ENCODE measurements at places on chromosomes 16 and 17.

- no peak for DNase-seq
Measured at GRCh38 chr17:75173526-75173925, 9.2 kb downstream of the SUMO2 start.

DNA sequence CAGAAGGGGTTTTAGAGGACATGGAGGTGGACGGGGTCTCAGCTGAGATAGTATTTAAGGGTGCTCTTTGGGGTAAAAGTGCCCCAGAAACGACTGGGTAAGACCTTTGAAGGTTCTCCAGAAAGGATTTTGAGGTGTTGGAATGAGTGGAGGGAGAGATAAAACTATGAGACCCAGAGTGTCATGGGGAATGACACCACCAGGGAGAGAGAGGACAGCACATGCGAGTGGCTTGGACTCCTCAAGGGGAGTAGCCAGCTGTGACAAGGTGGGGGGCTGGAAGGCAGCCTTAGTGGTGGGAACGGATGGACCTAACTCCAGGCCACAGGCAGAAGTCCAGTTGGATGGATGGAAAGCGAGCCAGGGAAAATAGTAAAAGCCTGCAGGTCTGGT, 19.2 kb upstream of the PITPNM3 start:
- DNase-seq: no peak

GRCh38 chr17:76383546-76384221, 725 bp upstream of the SPHK1 start:
- DNase-seq: peak; percentile 59

GRCh38 chr16:69201787-69202186, 14.8 kb downstream of the SNTB2 start:
- DNase-seq: no peak

GRCh38 chr16:25030420-25031131, 15.4 kb upstream of the ARHGAP17 start:
- no peak for DNase-seq

GRCh38 chr16:66304151-66304550, 62.3 kb upstream of the CDH5 start:
- no peak for DNase-seq

DNA sequence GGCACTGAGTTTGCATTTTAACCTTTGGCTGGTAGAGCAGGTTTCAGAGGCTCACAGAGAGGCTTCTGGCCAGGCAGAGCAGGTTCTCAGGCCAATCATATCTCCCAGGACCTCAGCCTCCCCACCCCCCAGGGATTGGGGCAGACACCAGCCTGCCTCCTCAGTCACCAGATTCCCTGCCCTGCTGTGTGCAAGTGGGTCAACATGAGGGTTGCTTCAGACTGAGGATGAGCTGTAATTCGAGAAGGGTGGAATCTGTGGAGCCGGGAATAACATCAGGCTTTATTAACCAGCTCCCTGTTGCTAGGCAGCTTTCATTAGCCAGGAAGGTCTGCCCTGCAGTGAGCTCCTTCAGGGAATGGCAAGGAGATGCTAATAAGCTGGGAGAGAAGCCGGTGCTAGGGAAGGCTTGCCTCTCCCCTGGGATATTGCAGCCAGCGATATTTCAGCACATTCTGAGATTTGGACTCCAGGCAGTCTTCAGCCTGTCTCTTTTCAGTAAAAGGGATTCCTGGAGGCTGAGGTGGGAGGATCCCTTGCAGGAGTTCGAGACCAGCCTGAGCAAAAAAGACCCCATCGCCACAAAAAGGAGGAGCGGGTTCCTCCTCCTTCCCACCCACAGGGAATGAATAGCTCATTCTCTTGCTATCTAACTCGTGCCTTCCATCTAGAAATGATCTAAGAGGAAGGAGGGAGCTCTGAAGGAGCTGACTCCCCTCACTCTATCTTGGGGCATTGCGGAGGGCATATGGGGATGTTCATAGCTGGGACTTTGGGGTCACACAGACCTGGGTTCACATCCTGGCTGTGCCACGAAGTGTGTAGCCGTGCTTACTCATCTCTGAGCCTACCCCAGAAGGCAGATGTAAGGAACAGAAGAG, 10.7 kb downstream of the SGSM2 start:
- DNase-seq: peak; percentile 88
